ENCODE measurements at places on chromosomes 2 and 18.

DNA sequence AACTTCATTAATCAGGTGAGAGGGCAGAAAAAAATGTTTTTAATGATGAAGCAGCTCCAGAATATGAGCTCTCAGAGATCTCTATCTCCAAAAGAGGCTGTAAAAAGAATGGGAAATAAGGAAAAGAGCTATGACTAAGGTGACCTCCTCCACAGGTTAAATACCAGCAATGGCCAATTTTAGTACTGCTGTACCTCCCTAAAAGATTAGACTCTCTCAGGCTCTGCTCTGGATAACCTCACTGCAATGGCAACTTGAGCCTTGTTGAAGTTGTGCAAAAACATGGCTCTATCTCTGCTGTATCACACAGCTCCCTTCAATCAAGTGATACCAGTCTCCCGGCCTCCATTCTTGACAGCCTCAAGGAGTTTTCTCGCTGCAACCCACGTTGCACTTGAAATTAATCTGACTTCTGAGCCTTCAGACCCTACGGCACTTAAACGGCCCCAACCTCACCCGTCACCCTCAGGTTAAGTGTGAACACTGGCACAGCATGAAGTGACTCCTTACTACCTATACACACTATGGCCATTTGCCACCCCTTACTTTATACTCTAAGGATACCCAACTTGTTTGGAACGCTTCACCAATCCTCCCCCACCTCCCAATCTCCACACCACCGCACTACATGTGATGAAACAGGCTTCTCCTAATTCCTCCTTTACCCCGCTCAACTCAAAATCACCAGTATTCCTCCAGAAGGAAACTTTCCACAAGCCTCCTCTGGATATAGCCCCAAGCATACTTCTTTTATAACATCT is 36.3 kb downstream of the SMAD2 start:
- DNase-seq = no peak

- DNase-seq = no peak
Observed at GRCh38 chr18:76314015-76314414, 181.0 kb downstream of the ZNF516 start.

GRCh38 chr2:2191110-2191707 is 139.9 kb downstream of the MYT1L start:
- DNase-seq = no peak

- no peak for DNase-seq
Observed at GRCh38 chr2:161571051-161571429, 53.2 kb upstream of the SLC4A10 start.

- DNase-seq = no peak
Observed at GRCh38 chr2:190334479-190335224, 8.7 kb upstream of the INPP1 start.

GRCh38 chr18:61605376-61606067 is 272.3 kb downstream of the CDH20 start:
- DNase-seq = no peak

- no peak for DNase-seq
Observed at GRCh38 chr18:49682173-49682802, 120.4 kb downstream of the LIPG start.

- DNase-seq = no peak
Observed at GRCh38 chr2:69132960-69133590, 120.1 kb downstream of the ANTXR1 start.

Data from activated CD4-positive, alpha-beta T cell treated with anti-CD3 and anti-CD28 coated beads, Interleukin-2, amount 50 U/mL, for 1 hour (primary cell).